NCI-H1092 (cell line): ENCODE measurements at places on chromosomes 6 and 20.

- DNase-seq: no peak
These were observed 71.1 kb upstream of the RUNX2 start for GRCh38 chr6:45256697-45257695.

DNA sequence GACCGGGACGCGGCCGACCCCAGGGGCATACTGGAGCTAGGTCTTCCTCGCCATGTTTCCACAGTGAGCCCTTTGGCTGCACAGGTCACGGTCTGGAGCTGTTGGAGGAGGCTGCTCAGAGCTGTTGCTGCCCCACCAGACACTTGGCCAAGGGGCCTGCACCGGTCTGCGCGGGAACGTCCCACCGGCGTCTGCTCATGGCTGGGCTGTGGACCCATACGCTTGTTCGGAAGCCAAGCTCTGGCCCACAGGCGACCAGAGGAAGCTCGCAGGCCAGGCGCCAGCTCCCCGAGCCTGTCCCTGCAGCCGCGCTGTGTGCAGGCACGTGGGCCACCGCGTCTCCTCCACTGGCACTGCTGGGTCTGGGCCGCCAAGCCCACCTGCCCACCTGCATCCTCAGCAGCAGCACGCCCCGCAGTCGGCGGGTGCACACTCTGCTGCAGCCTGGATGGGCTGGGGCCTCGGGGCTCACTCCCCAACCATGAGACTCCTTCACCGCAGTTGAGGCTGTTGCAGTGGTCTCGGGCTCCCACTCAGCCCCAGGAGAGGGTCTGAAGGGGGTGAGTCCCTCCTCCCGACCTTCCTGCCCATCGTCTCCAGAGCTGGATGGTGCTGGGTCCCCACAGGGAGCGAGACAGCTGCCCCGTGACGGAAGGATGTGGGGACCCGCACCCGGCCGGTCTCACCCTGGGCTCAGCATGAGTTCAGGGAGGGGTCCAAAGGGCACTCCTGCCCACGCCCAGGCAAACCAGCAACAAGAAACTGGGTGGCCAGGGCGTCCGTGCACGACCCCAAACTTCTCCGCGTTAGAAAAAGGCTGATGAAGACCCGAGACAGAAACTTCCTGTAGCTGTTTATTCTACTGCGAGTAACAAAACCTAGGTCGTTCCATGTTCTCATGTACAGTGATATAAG, 15.5 kb upstream of the TCFL5 start:
- DNase-seq: no peak

DNA sequence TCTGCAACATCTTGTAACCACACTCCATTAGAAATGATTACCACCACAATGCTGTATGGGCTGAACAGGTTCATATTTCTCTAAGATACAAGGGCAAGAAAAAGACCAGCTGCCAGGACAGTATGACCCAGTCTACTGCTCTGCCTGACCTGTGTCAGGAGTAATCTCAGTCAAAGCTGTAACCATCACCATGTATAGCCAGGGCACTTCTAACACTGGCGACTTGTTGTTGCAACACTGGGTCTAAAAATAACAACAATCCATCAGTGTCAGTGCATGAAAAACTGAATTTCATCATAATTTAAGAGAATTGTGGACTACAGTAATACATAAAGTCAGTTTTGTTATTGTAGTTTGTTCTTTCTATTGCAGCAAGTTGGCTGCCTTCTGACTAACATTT, 738.6 kb upstream of the ADGRB3 start:
- no peak for DNase-seq

GRCh38 chr6:70657706-70658105, 10.0 kb upstream of the SMAP1 start:
- DNase-seq: no peak

DNA sequence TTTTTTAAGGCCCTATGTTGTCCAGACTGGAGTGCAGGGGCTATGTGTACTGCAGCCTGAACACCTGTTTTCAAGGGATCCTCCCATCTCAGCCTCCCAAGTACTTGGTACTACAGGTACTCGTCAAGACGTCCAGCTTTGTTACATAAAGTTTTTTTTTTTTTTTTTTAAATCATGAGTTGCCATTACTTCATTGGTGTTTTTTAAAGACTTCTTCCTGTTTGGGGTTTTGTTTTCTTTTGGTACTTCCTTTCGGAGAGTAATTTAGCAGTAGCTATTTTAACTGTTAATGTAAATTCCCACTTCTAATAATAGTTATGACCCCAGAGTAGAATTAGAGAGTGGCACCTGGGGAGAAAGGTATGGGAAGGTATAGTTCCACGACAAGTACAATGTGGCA, 10.5 kb downstream of the ZNFX1 start:
- DNase-seq: no peak

- no peak for DNase-seq
These were observed 28.1 kb upstream of the AKAP7 start for GRCh38 chr6:131107151-131107550.

GRCh38 chr6:150336299-150336698, 32.5 kb upstream of the IYD start:
- DNase-seq: no peak

- no peak for DNase-seq
These were observed 8.9 kb downstream of the ITPR3 start for GRCh38 chr6:33630014-33630413.

GRCh38 chr6:148091394-148091793, 251.2 kb upstream of the SASH1 start:
- no peak for DNase-seq

- DNase-seq: no peak
These were observed 75.9 kb downstream of the GMPR start for GRCh38 chr6:16314296-16314695.

DNA sequence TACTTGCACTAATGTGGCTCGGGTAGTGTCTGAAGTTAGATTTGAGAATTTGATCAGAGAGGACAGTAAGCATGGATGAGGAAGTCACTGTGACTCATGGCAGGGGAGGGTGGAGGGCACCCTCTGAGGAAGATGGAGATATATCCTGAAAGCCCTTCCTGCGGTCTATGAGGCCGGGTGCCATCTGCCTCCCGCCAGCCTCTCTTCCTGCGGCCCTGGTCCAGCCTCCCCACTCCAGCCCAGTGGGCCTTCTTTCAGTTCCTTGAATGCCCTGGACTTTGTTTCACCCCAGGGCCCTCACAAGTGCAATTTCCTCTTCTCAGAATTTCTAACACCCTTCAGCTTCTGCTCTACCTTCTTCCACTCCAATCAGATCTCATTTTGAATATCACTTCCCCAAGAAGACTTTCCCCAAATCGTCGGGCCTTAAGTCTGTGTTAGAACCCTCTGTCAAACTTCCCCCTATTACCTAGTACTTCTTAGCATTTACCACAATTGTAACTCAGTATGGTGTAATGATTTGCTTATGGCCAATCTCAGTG, 20.2 kb upstream of the TNFAIP3 start:
- no peak for DNase-seq

DNA sequence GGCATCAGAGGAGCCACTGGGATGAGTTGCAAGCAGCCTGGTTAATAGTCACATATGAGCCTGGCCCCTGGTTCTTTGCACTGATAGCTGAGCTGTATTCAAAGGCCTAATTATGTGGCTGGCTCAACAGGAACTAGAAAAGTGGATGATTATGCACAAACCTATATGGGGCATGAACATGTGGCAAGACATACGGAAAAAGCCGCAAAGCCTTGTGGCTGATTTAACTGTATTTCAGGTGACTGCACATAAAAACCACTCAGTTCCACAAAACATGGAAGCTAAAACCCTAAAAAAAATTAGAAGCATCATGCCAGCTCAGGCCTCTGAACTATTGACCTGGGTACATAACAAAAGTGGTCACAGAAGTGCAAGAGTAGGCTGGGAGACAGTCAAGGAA, 13.0 kb upstream of the MUC22 start:
- DNase-seq: no peak

GRCh38 chr6:136889271-136890193, 32.6 kb upstream of the SLC35D3 start:
- no peak for DNase-seq

GRCh38 chr20:38065764-38066375, 32.3 kb downstream of the RPRD1B start:
- no peak for DNase-seq

DNA sequence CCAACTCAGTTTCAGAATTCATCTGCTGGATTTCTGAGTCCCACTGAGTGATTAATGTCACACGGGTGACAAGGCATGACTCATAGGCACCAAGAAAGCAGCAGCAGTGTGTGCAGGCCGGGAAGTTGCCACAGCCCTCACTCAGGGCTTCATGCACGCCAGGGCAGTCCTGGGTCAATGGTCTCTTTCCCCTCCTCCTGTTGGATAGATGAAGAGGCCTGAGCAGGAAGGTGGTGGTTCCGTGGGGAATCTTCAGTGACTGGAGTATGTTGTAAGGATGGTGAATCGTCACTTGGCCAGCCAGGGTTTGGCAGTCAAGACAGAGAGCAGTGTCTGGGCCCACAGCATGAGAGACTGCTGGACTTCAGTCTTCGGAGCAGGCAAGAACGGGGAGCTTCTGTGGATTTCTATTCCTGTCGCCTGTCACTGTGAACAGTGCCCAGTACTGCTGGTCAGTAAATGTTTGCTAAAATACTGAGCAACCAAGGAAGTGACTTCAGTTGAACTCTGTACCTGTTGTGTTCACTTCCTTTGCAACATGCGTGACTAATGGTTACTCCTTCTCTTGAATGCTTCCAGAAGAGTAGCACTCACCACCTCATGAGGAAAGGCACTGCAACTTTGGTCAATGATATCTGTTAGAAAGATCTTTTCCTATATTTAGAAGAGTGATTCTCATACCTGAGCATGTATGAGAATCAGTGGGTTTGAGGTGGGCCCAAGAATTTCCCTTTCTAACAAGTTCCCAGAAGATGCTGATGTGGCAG, 62.0 kb upstream of the CD93 start:
- DNase-seq: no peak
